ENCODE measurements at places on chromosomes 5 and 9.

GRCh38 chr9:95776176-95776575, 99.3 kb upstream of the ERCC6L2 start:
- no peak for DNase-seq

GRCh38 chr9:121634329-121635261, 16.8 kb upstream of the DAB2IP start:
- DNase-seq = no peak

DNA sequence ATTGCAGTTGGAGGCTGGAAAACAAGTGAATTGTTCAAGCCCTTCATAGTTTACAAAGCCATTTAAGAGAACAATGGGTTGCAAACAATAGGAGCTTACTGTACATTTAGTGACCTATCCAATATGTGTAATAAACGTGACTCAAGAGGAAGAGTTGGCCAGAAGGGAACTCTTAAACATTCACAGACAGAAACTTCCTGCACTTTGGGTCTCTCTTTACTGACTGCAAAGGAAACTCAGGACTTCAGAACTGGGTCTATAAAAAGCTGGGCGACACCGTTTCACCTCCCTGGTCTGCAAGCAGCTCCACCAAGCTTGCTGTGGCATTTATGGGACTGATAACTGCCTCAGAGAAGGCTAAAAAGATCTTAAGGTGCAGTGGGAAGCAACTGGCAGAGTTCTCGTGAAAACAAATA, 48.7 kb upstream of the SPATA31D4 start:
- peak; percentile 6 for DNase-seq

- no peak for DNase-seq
Measured at GRCh38 chr5:177982072-177982727, 13.8 kb downstream of the PROP1 start.

- DNase-seq = no peak
Measured at GRCh38 chr5:75053054-75053303, 621 bp upstream of the GCNT4 start.
